Central memory CD8-positive, alpha-beta T cell (primary cell): ENCODE measurements at places on chromosomes 7 and 10.

- DNase-seq, result no peak
These were observed 621.4 kb downstream of the PHTF2 start for GRCh38 chr7:78420001-78420400.

DNA sequence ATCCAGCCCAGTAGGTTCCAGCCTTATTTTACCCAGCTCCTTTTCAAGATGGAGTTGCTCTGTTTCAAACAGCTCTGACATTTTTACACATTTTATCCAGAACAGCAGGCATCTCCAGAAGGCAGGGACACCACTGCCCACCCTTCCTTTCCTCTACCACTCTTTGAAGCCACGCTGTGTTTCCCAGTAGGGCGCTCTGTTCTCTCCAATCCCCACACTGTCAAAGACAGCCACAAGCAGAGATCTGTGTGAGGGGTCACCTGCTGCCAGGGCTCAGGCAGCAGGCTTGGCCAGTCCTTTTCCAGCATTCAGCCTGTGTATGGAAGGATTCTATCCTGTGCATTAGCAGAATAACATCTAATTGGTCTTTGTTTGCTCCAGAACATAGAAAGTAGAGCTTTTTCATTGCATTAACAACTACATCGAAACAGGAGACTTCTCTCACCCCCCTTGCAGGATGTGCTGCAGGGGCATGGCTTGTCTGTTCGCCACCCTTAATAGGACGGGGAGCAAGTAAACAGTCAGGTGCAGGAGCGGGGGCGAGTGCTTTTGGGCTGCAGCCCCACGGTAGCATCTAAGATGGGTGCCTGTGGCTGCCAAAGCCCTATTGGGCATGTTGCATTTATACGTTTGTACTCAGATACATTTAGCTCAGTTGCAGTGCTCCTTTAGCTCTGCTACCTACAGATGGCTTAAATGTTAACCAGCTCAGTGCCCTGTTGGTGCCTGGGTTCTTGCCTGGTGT lies 326.1 kb downstream of the GALNT17 start:
- DNase-seq, result no peak

DNA sequence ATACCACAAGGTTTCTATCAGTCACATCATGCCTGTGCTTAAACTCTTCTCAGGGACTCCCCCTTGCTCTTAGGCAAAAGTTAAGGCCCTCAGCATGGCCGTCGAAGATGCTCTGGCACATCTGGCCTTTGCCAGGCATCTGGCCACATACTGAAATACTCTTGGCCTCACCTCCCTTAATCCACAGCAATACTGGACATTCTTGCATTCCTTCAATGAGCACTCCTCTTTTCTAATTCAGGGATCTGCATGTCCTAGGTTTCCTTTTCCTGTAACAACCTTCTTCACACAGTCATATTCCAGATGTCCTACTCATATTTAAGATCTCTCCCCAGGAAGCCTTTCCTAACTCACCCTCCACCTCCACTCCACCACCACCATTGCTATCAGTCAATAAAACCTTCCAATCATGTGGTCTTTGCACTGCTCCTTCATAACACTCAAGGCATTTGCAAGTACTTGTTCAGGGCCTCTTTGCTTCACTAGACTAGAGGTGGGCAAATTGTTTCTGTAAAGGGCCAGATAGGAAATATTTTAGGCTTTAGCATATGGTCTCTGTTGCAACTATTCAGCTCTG lies 216.6 kb downstream of the KCNMA1 start:
- no peak for DNase-seq

DNA sequence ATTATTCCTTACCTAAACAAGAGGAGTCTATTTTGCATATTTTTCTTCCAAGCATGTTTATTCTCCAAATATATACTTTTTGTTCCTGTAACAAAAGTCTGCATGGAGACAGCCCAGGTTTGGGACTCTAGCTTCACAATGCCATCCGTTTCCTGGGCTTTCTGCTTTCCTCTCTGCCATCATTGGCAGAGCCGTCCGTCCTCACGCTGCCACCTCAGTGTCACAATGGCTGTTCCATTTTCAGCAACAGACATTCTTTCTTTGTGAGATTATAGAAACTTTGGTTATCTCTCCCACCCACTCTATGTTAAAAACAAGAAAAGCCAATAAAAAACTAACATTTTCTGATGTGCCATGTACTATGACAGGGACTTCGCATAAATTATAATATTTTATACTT lies 825.2 kb downstream of the REEP3 start:
- no peak for DNase-seq

- peak; percentile 54 for DNase-seq
These were observed 338.2 kb upstream of the PRKCQ start for GRCh38 chr10:6918305-6918704.

GRCh38 chr10:99784727-99785441 lies 2.4 kb downstream of the ABCC2 start:
- DNase-seq, result no peak

GRCh38 chr7:107594961-107595737 lies 15.1 kb downstream of the BCAP29 start:
- no peak for DNase-seq

DNA sequence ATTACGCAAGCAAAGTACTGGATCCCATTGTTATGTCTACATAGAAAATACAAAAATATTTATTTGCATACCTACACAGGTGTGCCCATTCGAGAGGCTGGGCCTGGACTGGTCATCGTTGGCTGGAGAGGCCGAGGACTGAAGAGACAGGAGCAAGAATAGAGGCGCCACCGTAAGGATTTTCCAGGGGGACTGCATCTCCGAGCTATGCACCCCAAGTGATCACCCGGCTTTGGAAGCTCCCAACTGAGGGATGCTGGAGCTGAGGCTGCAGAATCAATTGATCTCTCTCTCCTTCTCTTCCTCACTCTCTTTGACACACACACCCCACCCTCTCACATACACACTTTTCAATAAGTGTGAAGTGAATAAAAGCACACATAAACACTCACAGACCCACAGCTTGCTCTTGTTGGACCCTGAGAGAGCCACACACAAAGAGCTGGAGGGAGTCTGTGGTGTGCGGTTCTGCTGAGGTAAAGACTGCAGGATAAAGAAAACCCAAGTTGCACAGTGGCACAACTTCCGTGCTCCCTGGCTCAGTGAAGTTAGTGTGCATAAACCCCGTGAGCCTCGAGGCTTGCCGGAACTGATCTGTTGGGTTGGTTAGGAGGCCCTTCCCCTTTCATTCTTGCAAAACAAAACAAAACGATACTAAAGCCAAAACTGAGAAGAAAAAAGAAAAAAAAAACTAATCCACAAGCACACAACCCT lies at the start of gene AOAH:
Gene AOAH, minus strand, starts transcription at position 544 of the 714 bp plus-strand sequence. Its CDS starts 346 bp downstream, at position 198.
- DNase-seq, result peak; percentile 84
